LoVo (cell line): ENCODE measurements at places on chromosomes 5 and 9.

- DNase-seq: no peak
Measured at GRCh38 chr5:36178524-36178890, 26.6 kb downstream of the SKP2 start.

DNA sequence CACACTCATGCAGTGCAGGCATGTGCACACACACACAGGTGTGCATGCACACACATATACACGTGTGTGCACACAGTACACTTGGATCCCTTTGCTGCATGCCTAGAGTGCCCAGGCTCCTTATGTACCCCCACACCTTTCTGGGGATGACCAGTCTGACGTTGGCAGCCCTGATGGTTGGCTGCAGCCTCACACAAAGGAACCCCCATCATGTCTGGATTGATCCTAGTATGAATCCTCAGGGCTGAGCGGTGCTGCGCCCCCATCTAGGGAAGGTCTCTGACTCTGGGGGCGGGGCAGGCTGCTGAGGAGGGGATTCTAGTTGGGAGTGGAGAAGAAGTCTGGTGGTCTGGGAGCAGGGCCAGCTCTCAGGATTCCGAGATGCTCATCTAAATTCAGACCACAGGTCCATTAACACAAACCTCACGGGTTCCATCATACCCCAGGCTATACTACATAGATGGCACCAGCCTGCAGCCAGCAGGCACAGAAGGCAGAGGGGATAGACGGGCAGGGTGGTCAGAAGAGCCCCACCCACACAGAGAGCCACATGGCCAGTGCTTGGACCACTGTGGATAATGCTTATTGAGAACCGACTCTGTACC is 50.5 kb upstream of the OLFM1 start:
- no peak for DNase-seq

DNA sequence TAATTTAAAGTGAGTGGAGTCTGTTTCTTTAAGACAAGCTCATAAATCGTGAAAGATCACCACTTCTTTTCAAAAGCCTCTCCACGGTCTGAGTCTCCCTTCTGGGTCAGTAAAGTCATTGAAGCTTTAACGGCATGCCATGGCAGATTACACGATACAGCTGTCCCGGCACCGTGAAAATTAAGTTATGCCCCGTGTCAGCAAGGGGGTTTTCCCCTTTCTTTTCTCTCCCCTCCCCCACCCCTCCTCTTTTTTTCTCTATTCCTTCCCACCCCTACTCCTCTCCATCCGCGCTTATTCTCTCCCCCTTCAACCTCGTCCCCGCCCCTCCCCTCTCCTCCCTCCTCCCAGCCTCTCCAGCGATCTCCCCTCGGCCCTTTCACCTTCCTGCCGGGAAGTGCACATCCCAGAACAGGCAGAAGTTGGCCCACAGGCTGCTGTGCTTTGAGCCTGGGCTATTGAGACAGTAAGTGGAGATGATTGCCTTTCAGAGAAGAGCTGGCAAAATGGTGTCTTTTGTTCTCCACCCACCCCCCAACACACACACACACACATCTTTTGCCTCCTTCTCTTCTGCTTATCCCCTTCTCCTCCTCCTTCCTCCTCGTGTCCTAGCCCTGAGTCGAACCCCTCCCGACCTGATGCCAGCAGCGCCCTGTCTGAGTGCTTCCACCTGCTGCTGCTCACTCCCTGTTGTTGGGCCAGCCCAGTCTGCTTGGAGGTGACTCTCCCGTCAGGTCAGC is 44.1 kb downstream of the GAS1 start:
- DNase-seq: no peak

DNA sequence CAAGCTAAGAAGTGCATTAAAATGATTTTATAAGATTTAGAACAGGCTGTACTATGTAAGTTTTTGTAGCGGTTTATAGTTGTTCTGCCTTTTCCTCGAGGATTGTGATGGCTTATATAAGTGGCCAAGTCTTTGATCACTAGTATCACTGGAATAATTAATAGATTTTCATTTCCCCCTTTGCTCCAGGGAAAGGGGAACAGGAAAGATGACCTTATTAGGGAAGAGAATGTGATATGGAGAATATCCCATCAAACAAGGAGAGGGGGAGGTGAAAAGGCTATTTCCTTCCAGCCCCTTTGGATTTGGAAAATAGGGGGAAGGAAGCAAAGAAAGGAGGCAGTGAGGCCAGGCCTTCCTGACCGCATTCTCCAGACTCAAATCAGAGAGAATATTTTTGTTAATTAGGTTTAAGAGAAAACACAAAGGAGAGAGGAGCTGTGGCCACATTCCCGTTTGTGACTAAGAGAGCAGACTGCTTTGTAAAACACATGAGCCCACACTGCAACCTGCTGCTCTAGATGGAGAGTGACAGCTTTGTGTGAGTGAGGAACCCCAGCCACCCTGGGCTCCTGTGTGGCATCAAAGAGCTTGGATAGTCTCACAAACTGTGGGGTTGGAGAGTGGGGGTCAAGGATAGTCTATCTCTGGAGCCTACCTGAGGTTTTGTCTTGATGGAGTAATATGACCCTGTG is 359.5 kb downstream of the DTWD2 start:
- no peak for DNase-seq

- DNase-seq: no peak
Measured at GRCh38 chr5:65790371-65791163, 68.6 kb downstream of the NLN start.

GRCh38 chr9:89850631-89851325 is 246.0 kb downstream of the GADD45G start:
- DNase-seq: no peak

GRCh38 chr5:97923496-97923895 is 740.4 kb upstream of the RIOK2 start:
- no peak for DNase-seq

DNA sequence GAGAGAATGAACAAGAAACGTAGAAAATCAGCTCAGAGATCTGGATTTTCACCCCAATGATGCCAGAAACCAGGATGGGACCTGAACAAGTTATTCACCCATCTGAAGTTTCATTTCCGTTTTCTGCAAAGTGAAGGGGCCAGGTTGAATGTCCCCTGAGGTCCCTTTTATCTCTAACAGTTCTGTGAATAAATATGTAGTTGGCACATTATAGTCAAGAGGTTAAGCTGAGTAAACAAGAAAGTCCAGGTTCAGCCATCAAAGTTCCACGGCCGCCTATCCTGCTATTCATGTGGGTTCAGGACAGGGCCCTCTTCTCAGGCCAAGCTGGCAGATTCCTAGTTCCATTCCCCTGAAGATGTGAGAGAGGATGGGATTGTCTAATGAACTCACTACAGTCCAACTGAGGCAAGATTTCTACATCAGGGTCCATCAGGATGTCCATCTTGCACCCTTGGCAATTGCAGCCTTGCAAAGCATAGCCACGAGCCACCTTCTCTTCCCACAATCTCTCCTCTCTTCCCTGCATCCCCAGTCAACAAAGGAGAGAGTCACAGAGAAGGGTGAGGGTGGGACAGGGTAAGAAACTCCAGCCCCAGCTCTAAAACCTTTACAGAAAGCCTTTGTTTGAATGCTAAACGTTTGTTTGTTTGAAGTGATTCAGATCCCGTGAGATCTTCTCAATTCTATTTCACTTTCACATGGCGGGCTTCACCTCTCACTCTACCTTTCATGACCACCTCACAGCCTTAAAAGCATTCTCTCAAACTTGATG is 311.0 kb downstream of the SLIT3 start:
- no peak for DNase-seq

- no peak for DNase-seq
Measured at GRCh38 chr5:36239370-36240293, 2.1 kb downstream of the NADK2 start.

GRCh38 chr5:110896901-110897300 is 158.1 kb downstream of the SLC25A46 start:
- no peak for DNase-seq

- no peak for DNase-seq
Measured at GRCh38 chr5:153619771-153620170, 129.3 kb downstream of the GRIA1 start.

DNA sequence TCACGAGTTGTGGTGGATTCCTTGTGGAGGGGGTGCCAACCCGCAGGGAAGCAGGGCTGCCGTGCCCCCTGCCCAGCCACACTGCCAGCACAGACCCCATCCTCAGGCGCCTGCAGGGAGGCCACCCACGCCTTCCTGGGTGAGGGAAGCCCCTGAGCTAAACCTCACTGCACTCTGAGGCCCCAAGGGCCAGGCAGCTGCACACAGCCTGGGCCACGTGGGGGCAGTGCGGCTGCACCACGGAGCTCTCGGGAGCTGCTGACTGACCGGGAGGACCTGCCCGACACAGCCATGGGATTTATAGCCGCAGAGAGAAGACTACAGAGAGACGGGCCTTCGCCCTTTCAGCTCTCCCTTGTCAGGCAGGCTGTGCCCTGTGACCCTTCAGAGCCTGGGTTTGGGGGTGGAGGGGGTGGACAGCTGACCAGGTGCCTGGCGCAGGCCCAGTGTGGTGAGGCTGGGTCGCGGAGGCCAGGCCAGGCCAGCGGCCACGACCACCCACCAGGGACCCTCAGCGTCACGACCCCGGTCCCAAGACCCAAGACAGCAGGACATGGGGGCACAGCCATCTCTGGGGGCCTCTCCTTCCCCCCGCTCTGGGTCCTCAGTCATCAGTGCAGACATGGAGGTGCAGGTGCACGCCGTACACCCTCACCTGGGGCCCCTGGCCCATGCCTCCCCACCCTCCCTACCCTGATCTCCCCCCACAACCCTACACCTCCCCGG is 4.3 kb upstream of the AHRR start:
- DNase-seq: peak; percentile 48
